ENCODE measurements at places on chromosomes 4 and X. TPM values are rescaled to one million over a fixed set of nuclear protein-coding genes. Genes with fewer than 3 reads are reported as not detected.

SPANXN3 gene
- not detected for total RNA-seq

MAGEC2 gene
- total RNA-seq = not detected

JAKMIP1 gene
- total RNA-seq = not detected

SSX2B gene
- total RNA-seq = not detected

MAGEB1 gene
- not detected for total RNA-seq

TMEM156 gene
- not detected for total RNA-seq

CFP gene
- 0.37 TPM for total RNA-seq

RTL3 gene
- not detected for total RNA-seq

DMRTC1 gene
- total RNA-seq = not detected

MAGEE1 gene
- total RNA-seq = 1.4 TPM

CYBB gene
- total RNA-seq = not detected

NPY1R gene
- total RNA-seq = not detected

FGF13 gene
- total RNA-seq = under 0.01 TPM

CMC4 gene
- 7.0 TPM for total RNA-seq

FAM47E gene
- not detected for total RNA-seq

CFAP99 gene
- not detected for total RNA-seq

ODAPH gene
- total RNA-seq = not detected

MGAT4D gene
- not detected for total RNA-seq

TCP11X2 gene
- total RNA-seq = not detected

AFM gene
- total RNA-seq = not detected

AMBN gene
- total RNA-seq = not detected

CXCL5 gene
- total RNA-seq = 20.2 TPM

USP17L5 gene
- total RNA-seq = not detected

BLOC1S4 gene
- 11.8 TPM for total RNA-seq

AGTR2 gene
- total RNA-seq = not detected

RTL9 gene
- total RNA-seq = 0.39 TPM

RXFP1 gene
- total RNA-seq = 0.98 TPM

CCNA2 gene
- total RNA-seq = 55.5 TPM

SPANXC gene
- not detected for total RNA-seq

CLTRN gene
- total RNA-seq = 0.20 TPM

ADGRG4 gene
- not detected for total RNA-seq

WDR17 gene
- 3.3 TPM for total RNA-seq

USP46 gene
- total RNA-seq = 10.3 TPM

HSD17B13 gene
- not detected for total RNA-seq
